ENCODE measurements at places on chromosomes 11 and 22.
A peak's percentile ranks its signal among the peaks of the same experiment; 100 is the strongest.

DNA sequence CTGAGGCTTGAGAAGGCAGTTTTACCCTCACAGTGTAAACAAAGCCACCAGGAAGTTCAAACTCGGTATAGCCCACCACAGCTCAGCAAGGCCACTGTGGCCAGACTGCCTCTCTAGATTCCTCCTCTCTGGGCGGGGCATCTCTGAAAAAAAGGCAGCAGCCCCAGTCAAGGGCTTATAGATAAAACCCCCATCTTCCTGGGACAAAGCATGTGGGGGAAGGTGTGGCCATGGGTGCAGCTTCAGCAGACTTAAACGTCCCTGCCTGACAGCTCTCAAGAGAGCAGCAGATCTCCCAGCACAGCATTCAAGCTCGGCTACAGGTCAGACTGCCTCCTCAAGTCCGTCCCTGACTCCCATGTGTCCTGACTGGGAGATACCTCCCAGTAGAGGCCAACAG, 69.7 kb downstream of the TTC28 start:
- no peak for DNase-seq

GRCh38 chr11:85062659-85063058, 564.5 kb downstream of the DLG2 start:
- no peak for DNase-seq

DNA sequence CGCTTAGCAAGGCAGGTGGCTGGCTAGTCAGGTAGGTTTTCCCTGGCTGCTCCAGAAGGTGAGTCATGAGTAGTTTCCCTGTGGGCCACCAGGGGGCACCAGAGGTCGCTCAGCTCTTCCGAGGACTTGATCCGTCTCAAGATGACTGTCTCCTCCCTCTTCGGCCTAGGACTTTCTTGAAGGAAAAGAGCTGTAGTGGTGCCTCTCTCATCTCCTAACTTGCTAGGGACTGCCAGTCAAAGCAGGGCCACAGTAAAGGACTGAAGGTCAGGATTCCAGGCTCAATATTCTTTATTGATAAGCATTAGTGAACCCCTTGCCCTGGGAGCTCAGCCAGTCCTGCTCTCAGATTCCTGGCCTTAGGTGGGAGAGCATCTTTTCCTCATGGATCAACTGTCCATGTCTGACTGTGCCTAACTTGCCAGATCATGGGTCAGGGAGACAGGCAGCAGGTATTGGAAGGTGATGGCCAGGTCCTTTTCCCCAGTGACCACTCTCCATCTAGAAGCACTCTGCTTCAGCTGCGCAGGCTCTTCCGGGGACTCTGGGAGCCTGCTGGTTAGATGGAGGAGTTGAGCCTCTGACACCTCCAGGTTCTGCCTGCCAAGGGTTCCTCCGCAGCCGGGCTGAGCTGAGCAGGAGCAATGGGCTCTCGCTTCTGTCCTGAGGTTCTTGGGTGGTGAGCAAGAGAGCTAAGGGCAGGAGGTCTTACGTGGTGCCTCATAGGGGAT, 1.9 kb downstream of the POLD4 start:
- DNase-seq = peak; percentile 62

DNA sequence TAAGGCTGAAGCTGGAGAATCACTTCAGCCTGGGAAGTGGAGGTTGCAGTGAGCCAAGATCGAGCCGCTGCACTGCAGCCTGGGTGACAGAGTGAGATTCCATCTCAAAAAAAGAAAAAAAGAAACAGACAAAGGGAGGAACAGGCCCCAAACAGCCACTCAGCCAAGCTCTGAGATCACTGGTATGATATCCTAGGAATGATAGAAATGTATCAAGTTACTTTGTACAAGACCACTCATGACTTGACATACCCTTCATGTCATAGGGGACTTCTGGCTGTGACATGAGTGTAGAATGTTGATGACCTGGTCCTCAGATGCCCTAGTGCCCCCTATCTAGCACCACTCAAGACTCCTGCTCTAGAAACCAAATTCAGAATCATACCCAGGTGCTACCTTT, 216.5 kb downstream of the NAV2 start:
- no peak for DNase-seq

- no peak for DNase-seq
Measured at GRCh38 chr22:37234736-37235711, 9.0 kb downstream of the RAC2 start.

DNA sequence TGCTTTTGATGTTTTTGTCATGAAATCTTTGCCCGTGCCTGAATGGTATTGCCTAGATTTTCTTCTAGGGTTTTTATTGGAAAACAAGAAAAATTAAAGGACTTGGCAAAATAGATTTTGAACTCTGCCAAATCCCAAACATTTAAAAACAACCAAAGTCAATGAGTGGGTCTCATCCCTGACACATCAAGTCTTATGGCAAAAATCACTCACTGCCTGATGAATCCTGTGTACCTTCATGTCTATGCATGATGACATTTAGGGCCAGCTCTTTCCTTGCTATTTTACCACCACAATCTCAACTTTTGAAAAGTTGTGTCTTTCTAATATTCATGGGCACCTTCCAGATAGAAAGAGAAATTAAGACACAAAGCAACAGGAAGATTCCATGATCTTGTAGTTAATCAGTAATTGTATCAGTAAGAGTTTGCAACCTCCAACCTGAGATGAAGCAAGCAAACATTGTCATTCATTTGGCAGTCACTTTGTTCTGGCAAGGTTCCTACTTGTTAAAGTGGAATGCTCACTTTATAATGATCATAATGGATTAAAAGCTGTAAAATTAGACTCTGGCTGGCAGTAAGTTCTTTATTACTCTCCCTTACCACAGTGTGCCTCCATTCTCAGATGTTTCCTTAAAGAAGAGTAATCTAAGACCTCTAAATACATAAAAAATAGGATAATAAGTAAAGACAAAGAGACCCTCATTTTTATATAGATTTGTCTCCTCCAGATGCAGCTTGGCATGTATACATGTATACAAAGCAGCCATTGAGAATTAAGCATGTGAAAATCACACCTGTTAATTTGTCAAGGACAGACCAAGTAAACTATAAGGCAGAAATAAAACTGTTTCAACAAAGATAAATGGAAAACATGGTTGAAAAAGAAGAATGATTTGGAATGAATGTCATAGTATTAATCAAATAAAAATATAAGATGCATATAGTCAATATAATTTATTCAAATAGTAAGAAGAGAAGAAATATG, 51.6 kb downstream of the ETS1 start:
- no peak for DNase-seq

- DNase-seq = peak; percentile 53
Measured at GRCh38 chr22:41919357-41920224, 4.7 kb upstream of the SHISA8 start.

- DNase-seq = no peak
Measured at GRCh38 chr11:113436672-113437252, 38.4 kb downstream of the DRD2 start.

DNA sequence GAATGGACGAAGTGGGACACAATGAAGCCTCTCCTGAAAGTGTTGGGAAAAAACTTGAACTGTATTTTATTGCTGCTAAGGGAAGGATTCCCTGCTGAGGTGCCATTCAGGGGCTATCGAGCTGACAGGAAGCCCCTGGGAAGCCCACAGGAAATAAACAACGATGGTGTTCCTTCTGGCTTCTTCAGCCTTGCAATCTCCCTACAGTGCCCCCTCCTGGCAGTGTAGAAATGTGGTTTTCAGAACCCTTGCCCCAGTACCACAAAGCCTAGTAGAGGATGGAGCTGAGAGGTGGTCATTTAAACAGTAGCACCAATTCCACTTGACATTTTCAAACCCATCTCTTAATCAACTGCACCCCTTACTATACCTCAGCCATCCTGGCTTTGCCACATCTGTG, 676.7 kb upstream of the ARHGAP42 start:
- DNase-seq = no peak
